ENCODE measurements at places on chromosomes 7 and 10.

DNA sequence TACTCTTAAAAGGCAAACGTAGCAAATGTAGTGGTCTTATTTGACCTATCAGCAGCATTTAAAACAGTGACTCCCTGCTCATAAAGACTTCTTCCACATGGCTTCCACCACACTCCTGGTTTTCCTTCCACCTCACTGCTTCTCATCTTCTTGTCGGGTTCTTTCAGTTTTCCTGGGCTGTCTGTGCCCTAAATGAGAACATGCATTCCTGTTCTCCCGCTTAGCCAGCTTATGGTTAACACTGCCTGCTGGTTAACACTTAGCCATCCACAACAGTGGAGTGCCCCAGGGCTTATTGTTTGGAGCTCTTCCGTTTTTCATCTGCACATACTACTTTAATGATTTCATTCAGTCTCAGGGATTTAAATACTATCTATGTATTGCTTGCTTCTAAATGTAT, 34.3 kb upstream of the EXOC6 start:
- no peak for DNase-seq

DNA sequence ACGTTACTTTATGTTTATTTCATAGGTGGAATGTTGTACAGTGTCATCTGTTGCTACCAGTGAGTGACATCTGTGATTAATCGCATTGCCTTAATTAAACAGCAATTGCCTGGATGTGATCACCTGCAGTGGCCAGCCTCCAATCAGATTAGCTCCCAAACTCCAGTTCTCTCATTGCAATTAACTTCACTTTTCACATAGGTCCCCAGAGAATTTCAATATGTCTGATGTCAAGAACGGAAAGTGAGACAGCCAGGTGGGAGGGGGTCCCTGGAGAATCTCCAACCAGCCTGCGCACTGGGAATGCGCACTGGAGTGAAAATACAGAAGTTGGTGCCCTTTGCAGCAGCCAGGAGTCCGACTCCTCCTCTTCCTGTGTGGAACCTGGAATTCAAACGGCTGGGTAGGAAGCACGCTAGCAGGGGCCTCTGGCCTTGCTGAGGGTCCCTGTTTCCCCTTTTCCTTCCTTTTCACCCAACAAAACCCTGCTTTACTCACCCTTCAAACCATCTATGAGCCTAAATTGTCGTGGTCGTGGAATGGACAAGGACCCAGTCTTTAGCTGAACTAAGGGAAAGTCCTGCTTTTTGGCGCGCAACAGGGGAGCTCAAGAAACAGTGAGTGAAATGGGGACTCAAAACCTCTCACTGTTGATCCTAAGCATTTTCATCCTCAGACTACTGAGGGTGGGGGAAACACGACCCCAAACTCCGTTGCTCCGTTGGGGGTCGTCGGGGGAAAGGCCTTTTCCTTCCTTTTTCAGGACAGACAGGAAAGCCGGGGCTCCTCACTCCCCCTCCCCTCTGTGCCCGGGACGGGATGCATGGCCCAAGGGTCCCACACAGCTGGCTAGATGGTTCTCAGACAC, 1355.5 kb upstream of the LRRTM3 start:
- peak; percentile 70 for DNase-seq

- no peak for DNase-seq
Observed at GRCh38 chr7:102323914-102324195, 32.4 kb downstream of the SPDYE6 start.

DNA sequence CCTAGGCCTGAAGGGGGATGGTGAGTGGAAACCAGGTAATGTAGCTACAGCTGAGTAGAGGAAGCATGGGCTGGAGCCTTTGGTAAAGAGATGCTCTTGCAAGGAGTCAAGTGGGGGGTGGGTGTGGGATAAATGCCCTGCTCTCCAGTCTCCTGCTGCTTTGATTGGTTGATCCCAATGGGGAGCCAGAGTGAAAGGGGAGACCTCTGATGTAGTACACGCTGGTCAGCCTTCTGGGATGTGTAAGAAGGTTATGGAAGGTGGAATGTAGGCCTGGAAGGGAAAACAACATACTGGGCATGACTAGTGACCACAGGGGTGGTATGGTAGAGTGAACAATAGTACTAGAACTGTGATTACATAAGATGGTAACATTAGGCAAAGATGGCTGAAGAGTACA, 44.3 kb downstream of the TET1 start:
- no peak for DNase-seq

GRCh38 chr7:72080341-72080766, 331.8 kb downstream of the CALN1 start:
- DNase-seq = peak; percentile 48

DNA sequence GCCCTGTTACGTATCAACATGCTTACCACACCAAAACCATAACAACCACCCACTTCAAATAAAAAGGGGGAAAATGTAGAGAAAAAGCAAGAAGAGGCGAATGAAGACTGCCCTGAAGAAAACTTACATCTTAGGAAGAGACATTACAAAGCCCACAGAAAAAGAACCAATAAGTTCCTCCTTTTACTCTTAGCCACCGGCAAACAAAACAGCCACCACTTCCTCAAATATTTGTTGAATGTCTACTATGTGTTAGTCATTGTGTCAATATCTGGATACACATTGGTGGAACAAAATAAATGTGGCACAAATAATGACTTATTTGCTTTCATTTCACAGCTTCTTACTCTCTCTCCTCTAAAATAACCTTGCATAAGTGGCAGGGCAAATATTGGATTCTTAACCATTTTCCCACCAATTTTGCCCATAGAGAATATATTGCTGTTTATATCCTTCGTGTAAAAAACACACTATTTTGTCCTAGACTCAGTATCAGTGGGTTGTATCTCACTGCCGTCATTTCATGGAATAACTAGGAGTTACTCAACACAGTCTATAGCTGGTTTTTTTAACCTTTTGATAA, 106.8 kb downstream of the ANK3 start:
- DNase-seq = peak; percentile 18

DNA sequence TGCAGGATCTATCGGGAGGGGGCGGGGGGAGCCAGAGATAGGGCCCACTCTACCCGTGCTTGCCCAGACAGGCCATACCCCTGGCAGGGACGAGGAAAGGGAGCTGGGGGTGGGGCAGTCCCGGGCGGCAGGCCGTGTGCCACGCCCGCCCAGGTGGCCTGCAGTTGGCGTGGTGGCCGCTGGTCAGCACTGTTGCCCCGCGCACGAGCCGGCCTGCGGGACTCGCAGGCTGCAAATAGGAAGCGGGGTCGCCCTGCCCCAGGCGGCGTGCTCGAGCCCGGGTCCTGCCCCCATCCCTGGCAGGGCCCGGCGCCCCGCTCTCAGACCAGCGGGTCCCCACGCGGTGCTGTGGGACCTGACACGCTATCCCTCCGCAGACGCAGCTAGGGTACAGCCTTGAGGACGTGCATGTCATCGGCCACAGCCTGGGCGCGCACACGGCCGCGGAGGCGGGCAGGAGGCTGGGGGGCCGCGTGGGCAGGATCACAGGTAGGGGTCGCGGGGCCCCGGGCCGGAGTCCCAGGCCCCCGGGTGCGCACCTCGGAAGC, 6.7 kb downstream of the PNLIPRP2 start:
- DNase-seq = peak; percentile 75

GRCh38 chr7:132276234-132276630, 300.0 kb downstream of the PLXNA4 start:
- DNase-seq = no peak

DNA sequence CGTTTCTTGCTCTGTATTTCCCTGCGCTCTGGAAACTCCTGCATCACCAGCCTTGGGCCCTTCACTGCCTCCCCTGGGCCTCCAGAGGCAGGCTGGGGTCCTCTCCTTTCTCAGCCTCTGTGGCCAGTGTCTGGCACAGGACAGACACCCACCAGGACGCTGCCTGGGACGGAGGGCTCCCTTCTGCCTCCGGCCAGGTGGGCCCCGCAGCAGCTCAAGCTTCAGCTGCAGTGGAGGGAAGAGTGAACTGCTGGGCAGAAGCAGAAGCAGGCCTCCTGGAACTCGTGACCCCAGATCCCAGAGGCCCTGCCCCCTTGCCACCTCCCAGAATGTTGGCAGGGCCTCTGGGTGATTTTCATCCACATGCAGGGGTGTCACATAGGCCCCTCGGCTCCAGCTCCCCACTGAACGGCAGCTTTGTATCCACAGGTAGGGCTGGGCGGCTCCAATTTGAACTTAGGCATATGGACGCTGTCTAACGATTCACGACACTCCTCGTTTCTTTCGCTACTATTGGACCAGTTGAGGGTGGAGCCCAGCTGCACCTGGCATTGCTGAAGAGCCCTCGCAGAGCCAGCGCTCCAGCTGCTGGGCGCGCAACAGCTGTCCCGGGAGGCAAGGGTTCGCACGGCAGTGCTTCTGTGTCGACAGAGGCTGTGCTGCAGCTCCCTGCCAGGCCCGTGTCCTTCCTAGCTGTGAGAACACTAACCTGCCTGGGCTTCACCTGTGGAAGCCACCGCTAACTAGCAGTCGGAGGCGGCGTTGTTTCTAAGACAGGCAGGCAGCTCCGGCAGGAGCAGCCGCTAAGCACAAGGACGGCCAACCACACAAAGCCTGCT, 18.4 kb upstream of the GPR146 start:
- peak; percentile 97 for DNase-seq

DNA sequence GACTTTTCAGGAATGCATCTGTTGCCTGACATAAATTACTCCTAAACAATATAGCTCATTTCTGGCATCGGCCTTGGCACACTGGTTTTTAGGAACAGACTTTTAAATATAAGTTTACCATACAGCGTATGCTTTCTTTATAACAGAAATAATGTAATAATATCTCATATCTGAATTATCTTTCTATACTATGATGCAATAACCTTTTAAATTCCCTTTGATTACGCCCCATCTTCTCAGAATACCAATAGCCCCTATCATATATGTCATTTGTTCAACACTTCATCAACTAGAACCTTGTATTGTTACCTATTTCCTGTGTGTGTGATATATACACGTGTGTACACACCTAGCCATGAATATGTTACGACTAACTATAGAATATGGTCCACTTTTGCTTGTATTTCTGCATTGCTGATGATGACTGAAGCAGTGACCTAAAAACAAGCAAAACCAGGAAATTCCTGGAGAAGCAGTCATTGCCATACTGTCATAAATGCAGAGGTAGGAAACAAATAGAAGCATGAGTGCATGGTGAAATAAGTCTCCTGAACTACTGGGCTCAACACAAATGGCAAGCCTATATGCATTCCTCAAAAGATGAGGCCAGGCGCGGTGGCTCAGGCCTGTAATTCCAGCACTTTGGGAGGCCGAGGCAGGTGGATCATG, 618.4 kb upstream of the NRP1 start:
- no peak for DNase-seq

- DNase-seq = no peak
Observed at GRCh38 chr10:13613519-13613918, 26.8 kb downstream of the PRPF18 start.

DNA sequence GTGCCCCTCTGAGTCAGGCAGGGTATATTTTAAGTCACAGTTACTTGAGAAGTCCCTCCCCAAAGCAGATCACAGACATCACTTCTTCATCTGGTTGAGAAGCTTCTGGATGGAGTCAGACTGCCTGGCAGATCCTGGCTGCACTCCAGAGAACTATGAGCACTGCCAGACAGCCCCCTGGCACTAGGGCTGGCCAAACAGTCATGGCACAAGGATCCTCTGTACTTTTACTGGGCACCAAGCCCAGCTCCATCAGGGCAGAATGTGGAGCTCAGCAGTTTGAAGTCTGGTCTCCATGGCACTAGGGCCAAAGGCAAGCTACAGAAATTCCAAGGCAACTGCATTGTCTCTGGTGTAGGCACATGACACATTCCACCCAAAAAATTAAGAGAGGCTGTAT, 162.1 kb downstream of the NRG3 start:
- DNase-seq = no peak

- no peak for DNase-seq
Observed at GRCh38 chr7:44281811-44282600, 43.4 kb downstream of the CAMK2B start.

DNA sequence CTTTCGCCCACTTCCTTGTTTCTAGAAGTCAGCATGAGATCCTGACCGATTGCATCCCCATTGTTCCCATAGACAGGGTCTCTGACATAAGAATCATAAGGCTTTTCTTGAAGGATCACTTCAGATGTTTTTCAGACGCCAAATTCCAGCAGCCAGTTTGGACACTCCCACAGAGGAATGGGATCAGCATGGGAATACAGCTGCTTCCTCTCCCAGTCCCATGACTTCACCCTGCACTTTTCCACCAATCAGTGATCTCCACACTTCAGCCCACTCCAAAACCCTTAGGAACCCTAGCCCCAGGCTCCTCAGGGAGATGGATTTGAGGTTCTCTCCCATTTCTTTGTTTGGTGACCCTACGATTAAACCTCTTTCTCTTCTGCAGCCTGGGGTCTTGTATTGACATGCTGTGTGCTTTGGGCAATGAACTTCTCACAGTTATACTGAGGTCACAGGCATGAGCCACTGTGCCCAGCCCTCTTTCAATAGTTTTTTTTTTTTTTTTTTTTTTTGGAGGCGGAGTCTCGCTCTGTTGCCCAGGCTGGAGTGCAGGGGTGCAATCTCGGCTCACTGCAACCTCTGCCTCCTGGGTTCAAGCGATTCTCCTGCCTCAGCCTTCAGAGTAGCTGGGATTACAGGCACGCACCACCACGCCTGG, 52.8 kb upstream of the CHST3 start:
- no peak for DNase-seq

GRCh38 chr7:13386741-13387140, 602.7 kb downstream of the ETV1 start:
- DNase-seq = no peak

- no peak for DNase-seq
Observed at GRCh38 chr7:92667816-92668535, 77.8 kb upstream of the FAM133B start.

GRCh38 chr10:52759154-52759553, 13.4 kb downstream of the MBL2 start:
- DNase-seq = no peak

DNA sequence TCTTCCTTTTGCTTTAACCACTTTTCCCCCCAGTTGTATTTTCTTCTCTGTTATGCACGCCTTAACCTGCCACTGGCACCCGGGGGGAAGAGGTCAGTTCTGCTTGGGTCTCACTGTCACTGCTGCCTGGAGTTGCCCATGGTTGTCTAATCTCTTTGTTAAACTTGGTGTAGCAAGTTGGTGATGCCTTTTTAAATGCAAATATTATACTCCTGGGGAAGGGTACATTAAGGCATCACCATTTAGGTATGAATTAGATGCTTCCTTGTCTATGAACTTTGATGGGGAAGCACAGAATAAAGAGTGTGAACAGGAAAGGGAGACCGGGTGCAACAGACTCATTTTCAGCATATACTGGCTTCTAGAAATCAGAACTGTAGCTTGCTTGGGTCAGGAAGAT, 9.1 kb upstream of the SORCS3 start:
- no peak for DNase-seq

- DNase-seq = no peak
Observed at GRCh38 chr10:89122433-89123051, 84.6 kb downstream of the CH25H start.

DNA sequence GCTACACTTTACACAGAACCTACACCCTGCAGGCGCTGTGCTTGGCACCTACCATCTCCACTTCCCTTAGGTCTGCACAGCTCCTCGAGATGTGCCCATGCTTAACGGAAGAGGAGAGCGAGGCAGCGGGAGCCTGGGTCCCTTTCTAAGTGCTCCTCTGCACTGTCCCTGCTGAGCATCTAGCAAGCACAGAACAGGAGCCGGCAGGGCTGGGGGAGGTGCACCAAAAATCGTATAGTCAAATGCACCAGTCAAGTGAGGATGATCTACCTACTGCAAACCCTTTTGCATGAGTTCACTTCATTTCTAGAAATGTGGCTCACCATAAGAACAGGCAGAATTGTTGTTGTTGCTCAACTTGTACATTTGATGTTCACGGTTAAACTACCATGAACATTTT, 267.7 kb downstream of the TNS3 start:
- no peak for DNase-seq

Data from body of pancreas (tissue), 4 donors.